Right cardiac atrium (tissue), 5 donors: ENCODE measurements at places on chromosomes 1 and 21. TPM values are rescaled to one million over a fixed set of nuclear protein-coding genes. Genes with fewer than 3 reads are reported as not detected.

Gene RGS13
- not detected for total RNA-seq

Gene MFN2
- 386 TPM for total RNA-seq

- DNase-seq = no peak
Observed at GRCh38 chr1:8032366-8032910, 6.3 kb upstream of the ERRFI1 start.

DNA sequence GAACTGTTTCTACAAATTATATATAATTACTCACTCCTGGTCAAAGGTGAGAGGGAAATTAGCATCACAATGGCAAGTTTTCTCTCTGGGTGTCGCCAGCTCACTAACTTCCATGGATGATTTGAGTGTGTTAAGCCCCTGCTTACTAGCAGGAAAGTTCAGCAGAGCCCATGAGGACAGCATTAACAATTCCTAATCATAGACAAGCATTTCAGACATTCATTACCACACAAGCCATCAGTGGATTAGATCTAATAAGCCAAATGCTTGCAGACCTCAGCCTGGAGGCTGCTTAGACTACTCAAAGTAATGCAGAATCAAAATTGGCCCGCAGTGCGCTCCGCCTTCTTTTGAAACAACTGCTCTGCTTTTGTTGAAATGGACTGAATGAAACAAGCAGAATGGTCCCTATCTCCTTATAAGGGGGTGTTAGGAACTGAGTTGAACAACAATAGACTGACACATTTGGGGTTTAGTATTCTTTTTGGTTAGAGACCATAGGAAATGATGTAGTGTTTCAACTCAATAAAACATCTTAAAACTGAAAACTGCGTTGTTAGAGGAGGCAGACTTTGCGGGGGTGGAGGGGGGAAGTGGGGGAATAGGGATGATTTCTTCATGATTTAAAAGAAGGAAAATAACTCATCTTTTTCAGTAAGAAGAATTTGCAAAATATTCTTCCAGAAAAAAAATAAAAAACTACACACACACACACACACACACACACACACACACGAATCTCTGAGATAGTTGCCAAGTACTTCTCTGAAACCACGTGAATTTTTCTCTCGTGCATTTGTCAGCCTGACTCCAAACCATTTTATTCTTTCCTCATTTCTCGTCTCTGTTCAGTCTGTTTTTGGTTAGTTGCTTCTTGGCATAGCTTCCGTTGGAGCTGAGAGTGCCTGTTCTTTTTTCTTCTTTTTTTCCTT, 54.6 kb downstream of the GORAB start:
- DNase-seq = peak; percentile 43

GRCh38 chr1:206694171-206695124, 9.7 kb downstream of the MAPKAPK2 start:
- DNase-seq = no peak

DNA sequence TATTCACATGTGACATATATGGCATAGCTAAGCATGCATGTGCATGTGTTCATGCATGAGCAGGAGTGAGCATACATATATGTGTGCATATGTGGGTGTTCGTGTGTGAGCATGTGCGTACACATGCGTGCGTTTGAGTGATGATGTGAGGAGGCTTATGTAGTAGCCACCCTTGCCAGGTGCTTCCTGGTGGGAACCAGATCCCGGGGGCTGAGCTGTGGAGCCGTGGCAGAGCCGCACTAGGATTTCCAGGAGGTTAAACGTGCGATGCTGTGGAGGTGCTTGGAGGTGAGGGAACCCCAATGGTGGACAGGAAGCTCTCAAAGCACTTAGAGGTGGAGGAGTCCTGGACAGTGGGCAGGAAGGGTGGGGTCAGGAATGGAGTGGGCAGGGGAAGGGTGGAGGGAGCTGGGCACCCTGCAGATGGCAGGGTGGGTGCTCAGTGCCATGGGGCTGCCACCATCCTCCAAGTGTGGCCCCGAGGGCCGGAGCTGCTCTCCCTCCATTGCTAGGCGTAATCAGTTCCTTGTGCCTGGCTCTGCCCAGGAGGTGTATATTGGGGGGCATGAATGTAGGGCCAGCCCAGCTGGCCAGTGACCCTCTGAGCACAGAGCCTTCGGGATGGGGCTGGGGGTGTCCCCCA, 48.5 kb downstream of the COL18A1 start:
- DNase-seq = no peak

GRCh38 chr1:71908303-71908702, 374.0 kb downstream of the NEGR1 start:
- DNase-seq = no peak

GRCh38 chr21:46095083-46095719, 2.7 kb upstream of the COL6A2 start:
- DNase-seq = peak; percentile 66

DNA sequence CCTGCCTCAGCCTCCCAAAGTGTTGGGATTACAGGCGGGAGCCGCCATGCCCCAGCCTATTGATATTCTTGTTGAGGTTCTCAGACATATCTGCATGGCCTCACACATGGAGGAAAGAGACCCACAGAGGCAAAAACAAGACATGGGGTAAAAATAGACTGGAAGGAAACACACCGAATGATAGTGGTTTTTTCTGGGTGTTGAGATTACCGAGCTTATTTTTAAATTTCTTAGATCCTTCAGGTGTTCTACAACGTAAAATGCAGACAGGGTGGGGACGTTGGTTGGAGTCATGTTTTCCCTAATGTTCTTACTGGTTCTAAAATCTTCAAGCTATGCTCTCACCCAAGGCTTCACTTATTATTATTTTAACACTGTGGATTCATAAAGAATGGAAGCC, 23.9 kb upstream of the RUNX3 start:
- DNase-seq = no peak

- no peak for DNase-seq
Observed at GRCh38 chr1:52366517-52366827, 467 bp upstream of the CC2D1B start.

DNA sequence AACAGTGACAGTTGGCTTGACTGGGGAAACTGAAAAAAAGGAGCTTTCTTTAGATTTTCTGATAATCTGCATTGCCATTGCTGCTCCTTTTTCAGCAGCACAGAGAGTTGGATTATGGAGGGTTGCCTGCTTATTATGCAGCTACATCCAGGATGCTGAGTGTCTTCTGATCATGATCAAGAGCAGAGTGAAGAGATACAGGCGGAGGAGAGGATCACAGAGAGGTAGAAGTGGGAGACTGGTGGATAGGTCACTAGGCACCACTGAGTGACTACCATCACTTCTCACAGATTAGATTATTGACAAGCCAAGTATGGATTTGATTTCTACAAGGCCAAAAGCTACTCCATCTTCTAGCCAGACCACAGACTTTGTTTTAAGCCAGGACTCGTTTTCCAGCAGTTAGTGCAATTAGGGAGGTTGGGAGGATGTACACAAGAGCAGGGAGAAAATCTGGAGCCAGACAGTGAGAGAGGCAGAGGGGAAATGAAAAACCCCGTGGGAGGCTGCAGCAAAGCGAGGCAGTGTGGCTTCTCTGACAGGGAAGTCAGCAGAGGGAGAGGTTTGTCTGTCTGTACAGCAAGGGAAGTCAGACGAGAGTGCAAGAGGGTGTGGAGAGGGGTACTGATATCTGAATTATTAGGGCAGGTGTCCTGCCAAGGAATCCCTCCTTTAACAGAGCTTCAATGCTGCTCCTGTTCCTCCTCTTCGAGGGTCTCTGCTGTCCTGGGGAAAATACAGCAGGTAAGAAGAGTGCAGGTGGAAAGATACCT, at the start of gene CD1E:
Gene CD1E (plus strand): TSS at position 592 of the 773 bp plus-strand sequence. CDS start 95 bp downstream, at position 687.
- no peak for DNase-seq

DNA sequence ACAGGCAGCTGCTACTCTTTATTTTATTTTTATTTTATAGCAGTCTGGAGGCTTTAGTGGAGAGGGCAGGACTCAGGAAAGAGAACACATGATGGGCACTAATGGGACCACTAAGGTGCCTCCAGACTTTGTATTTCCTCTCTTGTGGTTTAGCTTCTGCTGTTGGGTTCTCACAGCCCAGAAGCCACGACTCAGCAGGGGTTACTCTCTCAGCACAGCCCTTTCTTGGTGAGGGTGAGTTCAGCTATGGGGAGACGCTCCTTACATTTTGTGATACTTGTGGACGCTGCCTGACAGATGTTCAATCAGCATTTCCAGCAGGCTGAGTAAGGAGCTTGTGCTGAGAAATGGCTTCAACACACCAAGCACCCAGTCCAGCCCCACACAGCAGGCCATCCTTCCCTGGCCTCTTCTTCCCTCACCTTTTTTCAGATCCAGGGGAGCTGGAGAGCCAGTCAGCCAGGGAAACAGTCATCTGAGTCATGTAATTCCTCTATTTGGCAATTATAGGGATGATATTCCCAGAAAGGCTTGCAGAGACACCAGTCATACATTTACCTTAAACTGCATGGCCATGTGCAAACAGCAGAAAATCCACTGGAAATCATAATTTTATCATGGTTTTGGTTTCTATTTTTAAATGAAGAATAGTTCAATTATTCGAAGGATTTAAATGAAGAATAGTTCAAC, 53.2 kb upstream of the RAB3GAP2 start:
- no peak for DNase-seq
